ENCODE measurements at places on chromosomes 12 and 14.

- no peak for DNase-seq
Measured at GRCh38 chr12:124352839-124353238, 57.9 kb downstream of the RFLNA start.

DNA sequence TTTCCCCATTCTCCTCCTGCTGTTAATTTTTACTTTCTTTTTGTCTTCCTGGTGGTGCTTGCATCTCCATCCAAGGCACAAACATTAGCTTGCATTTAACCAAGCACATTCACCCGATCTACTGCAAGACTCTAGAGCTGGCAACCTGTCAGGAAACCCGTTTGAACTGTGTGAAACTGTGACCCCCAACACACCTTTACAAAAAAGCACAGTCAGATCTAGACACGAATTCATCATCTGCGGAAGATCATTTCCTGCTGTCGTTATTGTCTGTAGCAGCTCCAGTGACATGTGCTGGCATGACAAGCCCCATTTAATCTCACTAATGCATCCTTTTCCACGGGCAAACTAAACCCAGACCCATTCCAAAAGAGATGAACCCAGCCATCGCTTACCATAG, 340.5 kb downstream of the VRK1 start:
- DNase-seq: no peak

GRCh38 chr14:54010981-54011380, 54.4 kb upstream of the BMP4 start:
- no peak for DNase-seq

GRCh38 chr12:6964605-6965025, 5.8 kb downstream of the PHB2 start:
- no peak for DNase-seq

DNA sequence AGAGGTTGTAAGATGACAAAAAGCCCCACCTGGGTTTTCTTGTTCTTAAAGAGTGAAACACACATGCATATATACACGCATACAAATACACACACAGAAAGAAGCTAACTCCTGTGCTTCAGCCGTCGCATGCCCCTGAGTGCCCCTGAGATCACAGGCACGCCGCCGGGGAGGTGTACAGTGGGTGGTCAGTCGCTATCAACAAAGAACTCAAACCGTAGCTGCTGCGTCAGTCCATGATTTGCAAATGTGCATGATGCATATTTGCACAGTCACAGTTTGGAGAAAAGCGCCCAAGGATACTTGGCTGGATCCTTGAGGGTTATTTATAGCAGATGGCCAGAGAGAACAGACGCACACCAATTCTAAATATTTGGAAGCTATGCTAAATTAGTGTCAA, 206.9 kb downstream of the TMEM132D start:
- DNase-seq: peak; percentile 4

DNA sequence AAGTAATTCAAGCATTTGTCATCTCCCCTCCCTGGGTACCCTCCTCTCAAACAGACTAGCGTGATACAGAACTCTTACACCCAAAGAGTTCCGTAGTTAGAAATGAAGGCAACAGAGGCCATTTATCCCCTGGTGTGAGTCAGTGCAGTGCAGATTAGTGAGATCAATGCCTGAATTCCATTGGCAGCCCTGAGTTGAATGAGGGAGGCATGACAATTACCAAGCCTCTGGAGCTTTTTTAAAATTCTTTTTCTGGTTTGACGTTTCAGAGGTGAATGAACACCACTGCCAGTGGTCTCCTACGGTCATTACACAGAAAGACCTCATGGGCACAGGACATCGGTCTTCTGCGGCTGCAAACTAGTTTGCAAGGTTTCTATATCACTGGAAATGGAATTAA, 94.4 kb downstream of the PRIMA1 start:
- no peak for DNase-seq

- no peak for DNase-seq
Measured at GRCh38 chr14:32469388-32470160, 140.5 kb downstream of the AKAP6 start.

DNA sequence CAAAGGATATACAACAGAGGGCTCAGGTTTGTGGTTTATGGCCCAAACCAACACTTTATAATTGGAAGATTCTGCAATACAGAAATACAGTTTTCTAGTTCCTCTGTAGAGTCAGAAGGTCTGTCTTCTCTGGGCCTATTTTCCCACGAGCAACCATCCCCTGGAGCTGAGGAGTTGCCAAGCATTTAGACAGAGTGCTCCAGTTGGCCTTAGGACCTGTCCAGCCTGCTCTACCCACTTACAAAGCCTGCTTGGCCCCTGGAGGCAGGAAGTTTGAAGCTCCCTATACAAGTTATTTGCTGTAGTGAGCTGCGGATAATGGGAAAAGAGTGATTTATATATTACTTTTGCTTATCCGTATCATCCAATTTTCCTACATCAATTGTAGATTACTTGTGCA, 60.8 kb upstream of the HSPB8 start:
- no peak for DNase-seq

DNA sequence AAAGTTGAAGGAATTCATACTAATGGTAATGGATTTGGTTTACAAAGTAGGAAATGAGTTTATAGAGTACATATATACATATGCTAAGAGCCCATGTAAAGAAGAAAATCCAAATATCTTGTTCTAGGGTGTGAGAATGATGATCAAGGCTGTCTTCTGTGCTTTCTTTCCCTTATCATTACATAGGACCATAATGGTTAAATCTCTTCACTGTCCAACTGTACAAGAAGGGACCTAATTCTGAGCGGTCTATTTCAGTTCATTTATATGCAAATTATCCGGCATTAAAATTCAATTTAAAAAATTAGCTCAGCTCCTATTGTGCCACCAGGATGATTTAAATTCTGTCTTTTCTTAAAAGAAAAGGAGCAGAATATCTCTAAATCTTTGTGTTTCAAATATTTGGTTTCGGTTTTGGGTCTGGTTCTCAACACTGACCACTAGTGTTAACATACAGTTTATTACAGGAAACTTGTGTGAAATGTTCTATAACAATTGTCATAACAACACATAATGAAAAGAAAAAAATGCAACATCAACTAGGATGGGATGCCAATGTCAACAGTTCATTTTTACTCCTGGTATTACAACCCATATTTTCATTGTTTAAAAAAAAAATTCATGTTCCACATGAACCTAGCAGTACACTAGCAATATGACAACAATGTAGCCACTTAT, 16.8 kb downstream of the OR4K1 start:
- DNase-seq: no peak

GRCh38 chr14:22558221-22558913, 30.7 kb downstream of the DAD1 start:
- DNase-seq: no peak

DNA sequence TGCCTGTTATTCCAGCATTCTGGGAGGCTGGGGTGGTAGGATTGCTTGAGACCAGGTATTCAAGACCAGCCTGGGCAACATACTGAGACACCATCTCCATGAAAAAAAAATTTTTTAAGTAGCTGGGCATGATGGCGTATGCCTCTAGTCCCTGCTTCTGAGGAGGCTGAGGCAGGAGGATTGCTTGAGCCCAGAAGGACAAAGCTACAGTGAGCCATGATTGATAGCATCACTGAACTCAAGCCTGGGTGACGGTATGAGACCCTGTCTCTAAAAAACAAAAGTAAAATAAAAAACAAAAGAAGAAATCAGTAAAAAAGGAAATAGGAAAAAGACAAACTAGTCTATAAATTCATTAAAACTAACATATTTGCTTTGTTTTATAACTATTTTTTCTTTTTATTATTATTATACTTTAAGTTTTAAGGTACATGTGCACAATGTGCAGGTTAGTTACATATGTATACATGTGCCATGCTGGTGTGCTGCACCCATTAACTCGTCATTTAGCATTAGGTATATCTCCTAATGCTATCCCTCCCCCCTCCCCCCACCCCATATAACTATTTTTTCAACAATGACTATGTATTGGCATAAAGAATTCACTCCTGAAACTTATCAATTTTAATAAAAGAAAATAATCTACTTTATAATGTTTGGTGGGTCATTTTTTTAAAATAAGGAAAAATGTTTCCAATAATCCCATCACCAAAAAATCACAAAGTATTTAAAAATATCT, 15.4 kb upstream of the AP4S1 start:
- no peak for DNase-seq

- DNase-seq: no peak
Measured at GRCh38 chr14:30960216-30960615, 65.2 kb upstream of the AP4S1 start.

DNA sequence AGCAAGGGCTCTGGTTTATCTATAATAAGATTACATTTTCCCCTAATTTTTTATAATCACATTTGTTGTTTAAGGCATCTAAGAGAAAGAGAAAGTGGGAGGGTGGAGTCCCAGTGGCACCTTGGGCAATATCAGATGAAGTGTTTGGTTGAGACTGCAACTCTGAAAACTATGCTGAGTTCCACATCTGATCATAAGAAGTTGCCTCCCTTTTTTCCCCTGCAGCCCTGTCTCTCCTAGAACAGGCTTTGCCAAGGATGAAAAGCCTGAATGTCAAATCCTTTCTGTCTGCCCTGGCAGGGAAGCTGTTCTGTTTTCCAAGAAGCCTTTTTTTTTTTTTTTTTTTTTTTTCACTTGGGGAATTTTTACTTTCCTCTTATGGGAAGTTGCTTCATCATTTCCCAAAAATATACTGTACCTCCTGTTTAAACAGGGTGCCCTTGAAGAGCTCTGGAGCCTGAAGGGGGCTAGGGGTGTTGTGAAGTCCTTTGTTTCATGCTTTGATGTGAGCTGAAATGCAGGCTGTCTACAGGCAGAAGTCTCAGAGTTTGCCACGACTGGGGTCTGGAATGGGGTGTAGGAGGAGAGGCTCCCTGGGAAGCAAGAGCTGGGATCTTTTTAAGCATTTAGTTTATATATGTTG, 71.3 kb downstream of the SUSD6 start:
- DNase-seq: no peak

GRCh38 chr14:100529561-100530031, 57.6 kb downstream of the BEGAIN start:
- no peak for DNase-seq

DNA sequence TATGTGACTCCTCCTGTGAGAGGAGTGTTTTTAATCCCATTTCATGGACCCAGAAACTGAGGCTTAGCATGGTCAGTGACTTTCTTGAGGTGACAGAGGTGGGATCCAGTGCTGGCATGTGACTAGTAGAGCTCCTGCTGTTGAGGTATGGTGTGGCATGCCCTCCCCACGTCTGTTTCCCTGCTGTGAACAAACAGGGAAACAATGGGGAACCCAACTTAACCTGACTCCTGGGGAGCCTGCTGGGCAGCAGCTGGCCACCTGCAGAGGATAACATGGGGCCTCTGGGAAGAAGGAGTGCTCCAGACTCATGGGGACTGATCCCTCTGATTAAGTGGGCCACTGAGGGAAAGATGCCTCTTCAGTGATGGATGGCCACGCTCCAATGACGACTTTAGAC, 114.0 kb downstream of the BEGAIN start:
- DNase-seq: no peak

GRCh38 chr12:23684121-23684520, 265.3 kb downstream of the SOX5 start:
- DNase-seq: no peak

GRCh38 chr12:95731519-95731958, 59.0 kb downstream of the NTN4 start:
- DNase-seq: no peak

GRCh38 chr14:36238666-36239363, 62.3 kb upstream of the PTCSC3 start:
- DNase-seq: no peak

DNA sequence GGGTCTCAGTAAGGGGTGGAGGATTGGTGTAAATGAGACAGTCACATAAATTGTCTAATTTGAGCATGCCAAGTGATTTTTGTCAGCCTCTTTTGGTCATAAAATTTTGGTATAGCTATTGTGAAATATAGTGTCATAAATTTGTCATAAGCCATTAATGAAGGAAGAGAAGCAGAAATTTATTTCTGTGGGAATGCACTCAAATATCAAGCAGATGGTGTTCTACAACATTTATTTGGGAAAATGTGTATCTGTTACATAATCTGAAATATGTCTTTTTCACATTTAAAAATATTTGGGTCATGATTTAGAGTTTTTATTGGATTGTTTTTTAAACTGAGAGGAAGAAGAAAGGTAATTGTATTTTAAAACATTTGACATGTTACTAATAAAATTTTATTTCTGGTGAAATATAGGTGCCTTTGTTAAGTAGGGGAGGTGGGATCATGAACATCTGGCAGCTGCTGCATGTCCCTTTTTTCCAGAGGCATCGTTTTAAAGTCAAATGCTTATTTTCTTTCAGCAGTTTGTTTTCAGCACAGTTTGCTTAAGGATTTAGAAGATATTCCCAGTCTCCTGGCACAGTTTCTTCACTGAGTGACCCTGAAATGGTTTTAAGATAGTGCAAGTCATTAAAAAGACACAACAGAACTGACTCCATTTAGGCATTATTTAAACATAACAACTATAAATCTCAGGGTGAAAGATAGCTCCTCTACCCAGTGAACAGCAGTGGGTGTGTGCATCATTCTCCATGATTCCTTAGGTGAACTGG, 371.7 kb downstream of the SNAPC1 start:
- no peak for DNase-seq

DNA sequence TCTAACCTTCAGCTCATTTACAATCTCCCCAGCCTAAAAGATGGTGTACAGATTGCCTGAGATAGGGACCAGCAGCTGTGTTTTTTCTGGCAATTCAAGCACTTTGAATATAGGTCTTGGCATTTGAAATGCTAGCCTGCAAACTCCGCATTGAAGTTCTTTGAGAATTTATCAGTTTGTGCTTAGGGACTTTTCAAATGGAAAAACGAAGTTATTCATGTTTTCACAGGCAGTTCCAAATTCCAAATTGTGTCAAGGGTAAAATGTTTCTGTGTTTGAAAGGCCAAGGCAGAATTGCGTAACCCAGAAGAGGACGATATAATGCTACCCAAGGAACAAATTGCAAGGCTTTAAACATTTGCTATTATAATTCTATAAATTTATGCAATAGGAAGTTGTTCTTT, 168.9 kb upstream of the RASSF8 start:
- no peak for DNase-seq

DNA sequence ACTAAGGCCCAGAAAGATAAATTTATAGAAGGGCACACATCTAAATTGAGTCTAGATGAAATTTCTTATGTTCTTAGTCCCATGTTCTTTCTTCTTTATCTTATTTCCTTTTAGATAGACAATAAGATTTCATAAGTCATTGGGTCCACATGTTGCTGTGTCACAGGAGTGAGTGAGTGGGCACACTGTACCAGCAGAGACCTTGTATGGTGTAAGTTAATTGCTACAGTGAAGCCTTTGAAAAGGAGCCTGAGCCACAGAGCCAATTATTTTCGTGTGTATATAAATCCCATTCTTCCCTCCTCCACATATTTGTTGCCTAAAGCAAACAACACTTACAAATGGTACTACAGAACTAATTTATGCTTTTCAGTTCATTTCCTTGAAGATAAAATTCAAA, 79.1 kb downstream of the GRIP1 start:
- DNase-seq: no peak

GRCh38 chr14:76836029-76836630, 9.9 kb downstream of the LRRC74A start:
- DNase-seq: no peak

DNA sequence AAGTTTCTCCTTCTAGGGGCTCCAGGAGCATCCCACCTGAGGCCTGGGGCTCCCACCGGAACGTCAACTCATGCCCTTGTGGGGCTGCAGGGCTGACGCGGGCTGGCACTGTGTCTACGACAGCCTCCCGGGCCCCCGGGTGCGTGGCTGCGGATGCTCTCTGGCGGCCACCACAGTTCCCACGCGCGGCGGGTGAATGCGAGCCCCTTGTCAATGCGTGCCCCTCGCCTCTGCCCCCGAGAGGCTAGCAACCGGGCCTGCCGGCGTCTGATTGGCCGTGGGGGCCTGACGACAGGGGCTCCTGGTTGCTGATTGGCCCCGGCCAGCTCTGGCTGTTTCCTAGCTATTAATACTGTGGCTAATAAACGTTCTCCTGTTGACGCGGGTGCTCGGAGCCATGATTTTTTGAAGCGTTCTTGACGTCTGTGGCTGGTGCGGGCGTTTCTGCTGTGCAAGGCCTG, 1.8 kb upstream of the MEG3 start:
- no peak for DNase-seq
